GM12878 (cell line): ENCODE measurements at places on chromosomes 6 and 20. TPM values are rescaled to one million over a fixed set of nuclear protein-coding genes. Genes with fewer than 3 reads are reported as not detected.

CST5 gene
- not detected in 2 replicates for total RNA-seq

PROKR2 gene
- not detected in 2 replicates for total RNA-seq

MCHR2 gene
- total RNA-seq: not detected in 2 replicates

HINT3 gene
- total RNA-seq: 6.6 and 7.0 TPM in 2 replicates

LTA gene
- 69.8 and 72.5 TPM in 2 replicates for total RNA-seq

ARMH2 gene
- 0.35 TPM in 1 of 2 replicates, not detected in the other for total RNA-seq

ZSCAN16 gene
- total RNA-seq: 6.6 and 7.1 TPM in 2 replicates

PLCG1 gene
- total RNA-seq: 78.6 and 85.4 TPM in 2 replicates

KCNG1 gene
- not detected in 2 replicates for total RNA-seq

DAAM2 gene
- total RNA-seq: 0.05 TPM in 1 of 2 replicates, not detected in the other
